ENCODE measurements at places on chromosomes 4 and X.

GRCh38 chr4:151403656-151404055 is 5.3 kb upstream of the FHIP1A start:
- DNase-seq = no peak

DNA sequence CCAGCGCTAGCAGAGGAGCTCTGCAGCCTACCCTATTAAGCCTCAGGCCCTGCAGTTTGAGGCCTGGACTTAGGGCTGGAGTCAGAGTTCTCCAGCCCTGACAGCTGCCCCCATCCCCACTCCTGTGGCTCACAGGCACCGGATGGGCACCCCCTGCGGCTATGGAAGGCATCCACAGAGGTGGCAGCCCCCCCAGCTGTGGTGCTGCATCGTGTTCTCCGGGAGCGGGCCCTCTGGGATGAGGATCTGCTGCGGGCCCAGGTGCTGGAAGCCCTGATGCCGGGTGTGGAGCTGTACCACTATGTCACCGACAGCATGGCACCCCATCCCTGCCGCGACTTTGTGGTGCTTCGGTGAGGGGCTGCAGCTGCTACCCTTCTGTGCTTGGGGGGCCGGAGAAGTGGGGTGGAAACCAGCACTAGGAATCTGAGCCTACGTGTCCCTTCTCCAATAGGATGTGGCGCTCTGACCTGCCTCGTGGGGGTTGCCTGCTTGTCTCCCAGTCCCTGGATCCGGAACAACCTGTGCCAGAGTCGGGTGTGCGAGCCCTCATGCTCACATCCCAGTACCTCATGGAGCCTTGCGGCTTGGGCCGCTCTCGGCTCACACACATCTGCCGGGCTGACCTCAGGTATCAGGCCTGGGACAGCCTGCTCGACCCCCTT is 76.2 kb downstream of the STARD8 start:
- DNase-seq = no peak

GRCh38 chrX:128106630-128107029 is 54.4 kb upstream of the ACTRT1 start:
- peak; percentile 5 for DNase-seq

DNA sequence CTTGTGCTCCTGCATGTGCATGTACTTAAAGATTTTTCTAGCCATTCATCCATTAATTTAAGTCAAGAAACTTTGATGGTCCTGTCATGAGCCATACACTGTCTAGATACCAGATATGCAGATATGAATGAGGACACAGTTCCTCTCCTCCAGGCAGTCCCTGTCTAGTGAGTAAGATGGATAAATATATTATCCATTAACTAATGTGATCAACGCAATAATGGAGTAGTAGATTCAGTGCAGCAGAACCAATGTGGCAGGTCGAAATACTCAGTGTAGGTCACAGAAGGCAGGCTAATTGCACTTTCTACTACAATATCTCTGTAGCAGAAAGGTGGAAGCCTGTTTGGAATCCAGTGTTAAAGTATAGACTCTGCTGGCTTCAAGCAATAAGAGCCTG is 112.5 kb downstream of the PCDH7 start:
- peak; percentile 23 for DNase-seq

GRCh38 chrX:39247536-39247935 is 446.3 kb downstream of the MID1IP1 start:
- DNase-seq = no peak

DNA sequence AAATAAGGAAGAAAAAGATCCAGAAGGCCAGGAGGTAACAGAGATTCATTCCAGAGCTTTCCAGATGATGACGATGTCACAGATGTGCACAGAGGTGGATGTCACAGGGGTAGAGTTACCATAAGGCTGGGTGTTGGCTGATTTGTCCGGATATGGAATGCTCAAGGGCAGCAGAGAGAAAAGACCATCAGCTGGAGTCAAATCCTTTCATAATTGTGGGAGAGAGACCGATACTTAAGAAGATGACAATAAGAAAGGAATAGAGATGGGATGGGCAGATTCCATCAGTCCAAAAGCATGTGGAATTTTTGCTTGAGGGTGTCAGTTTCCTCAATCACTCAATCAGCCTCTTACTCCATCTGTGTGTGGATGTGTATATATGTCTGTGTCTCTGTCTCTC is 150.4 kb downstream of the CENPC start:
- no peak for DNase-seq

GRCh38 chr4:39614487-39615162 is 24.0 kb downstream of the SMIM14 start:
- no peak for DNase-seq

DNA sequence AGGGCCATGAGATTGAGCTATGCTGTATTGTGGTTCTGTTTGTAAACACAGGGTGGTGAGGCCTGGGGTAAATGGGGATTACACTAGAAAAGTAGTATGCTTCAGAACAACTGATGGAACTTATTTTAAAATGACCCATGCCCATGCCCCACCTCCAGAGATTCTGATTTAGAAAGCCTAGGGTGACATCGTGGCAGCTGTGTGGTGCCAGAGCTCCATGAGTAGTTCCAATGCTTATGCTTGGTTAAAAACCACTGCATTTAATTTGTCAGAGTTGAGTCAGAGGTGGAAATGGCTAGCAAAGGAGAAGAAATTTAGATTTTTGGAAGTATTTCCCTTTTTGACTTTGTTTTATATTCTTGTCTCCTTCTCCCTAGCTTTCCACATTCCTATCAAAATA is 63.4 kb upstream of the PDE5A start:
- no peak for DNase-seq

- peak; percentile 61 for DNase-seq
These were observed 3.3 kb upstream of the NKX3-2 start for GRCh38 chr4:13547485-13548041.

GRCh38 chr4:4981427-4981826 is 37.8 kb downstream of the CYTL1 start:
- DNase-seq = no peak

DNA sequence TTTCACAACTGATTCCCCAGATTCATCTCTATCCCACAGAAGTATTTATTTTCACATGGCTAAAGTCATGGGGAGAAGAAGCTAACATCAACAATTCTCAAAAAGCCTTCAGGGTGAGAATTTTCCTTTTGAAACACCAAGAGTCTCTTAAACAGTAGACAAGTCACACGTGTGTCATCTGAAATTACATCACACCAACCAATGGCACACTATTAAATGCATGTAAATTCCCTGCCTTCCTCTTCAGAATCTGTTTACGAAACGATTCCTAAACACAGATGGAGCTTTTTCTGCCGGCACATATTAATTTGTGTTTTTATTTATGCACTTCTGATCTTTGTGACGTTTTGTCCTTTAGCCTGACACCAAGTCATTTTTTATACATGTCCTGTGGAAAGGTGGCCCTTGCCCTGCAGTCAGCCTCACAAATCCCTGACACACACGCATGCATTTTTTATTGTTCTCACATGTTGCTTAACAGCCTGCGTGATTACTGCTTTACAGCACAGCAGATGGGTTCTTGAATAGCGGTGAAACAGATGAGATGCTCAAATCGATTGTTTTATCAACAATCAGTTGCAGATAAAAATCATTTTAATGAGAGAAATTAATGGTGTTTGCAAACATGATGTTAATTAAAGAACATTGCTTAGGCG is 735.9 kb upstream of the TENM3 start:
- peak; percentile 86 for DNase-seq

DNA sequence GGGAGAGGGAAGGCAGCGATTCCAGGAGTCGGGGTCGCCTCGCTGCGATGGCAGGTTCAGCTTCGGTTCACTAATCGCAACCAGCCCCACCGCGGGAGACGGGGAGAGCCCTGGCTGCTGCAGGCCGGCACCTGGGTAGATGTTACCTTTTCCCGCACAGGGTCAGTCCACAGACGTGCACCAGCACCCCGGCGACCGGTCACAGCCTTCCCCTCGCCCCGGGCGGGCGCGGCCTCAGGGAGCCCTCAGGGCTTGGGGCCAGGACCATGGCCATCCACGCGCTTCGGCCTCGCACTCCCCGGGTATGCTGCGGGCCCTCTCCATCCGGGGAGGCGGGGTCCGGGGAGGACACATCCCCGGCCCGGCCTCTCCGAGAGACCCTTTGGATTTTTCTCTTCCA is 26.1 kb upstream of the EXOC1L start:
- peak; percentile 19 for DNase-seq

- DNase-seq = no peak
These were observed 160.0 kb upstream of the NHS start for GRCh38 chrX:17214962-17215361.

- no peak for DNase-seq
These were observed 21.1 kb downstream of the AMER1 start for GRCh38 chrX:64184396-64184795.

GRCh38 chrX:119093991-119094735 is 21.4 kb downstream of the CT47C1 start:
- DNase-seq = no peak

GRCh38 chrX:121823406-121823805 is 776.0 kb downstream of the GLUD2 start:
- no peak for DNase-seq

- peak; percentile 69 for DNase-seq
These were observed 82.5 kb downstream of the GATB start for GRCh38 chr4:151678048-151678872.

- no peak for DNase-seq
These were observed 5.4 kb upstream of the PF4V1 start for GRCh38 chr4:73847526-73848182.

DNA sequence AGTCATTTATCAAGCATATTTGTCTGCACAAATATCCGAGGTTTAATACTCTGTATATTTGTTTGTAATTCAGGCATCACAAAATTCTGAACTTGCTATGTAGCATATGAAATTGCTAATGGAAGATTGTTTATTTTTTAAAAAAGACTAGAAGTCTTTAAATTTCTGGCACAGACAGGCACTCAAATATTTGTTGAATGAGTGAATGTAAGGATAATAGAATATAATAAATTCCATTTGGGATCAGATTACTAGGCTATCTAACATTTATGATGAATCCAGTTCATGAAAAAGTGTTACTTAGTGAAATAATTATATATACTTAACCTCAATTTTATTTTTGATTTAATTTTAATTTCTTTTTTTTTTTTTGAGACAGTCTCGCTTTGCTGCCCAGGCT is 30.4 kb upstream of the TEC start:
- no peak for DNase-seq

GRCh38 chr4:55411621-55412020 is 15.9 kb downstream of the TMEM165 start:
- DNase-seq = no peak

GRCh38 chrX:34586936-34587335 is 70.1 kb downstream of the TMEM47 start:
- DNase-seq = no peak

- no peak for DNase-seq
These were observed 170.6 kb downstream of the MSN start for GRCh38 chrX:65837875-65838549.

DNA sequence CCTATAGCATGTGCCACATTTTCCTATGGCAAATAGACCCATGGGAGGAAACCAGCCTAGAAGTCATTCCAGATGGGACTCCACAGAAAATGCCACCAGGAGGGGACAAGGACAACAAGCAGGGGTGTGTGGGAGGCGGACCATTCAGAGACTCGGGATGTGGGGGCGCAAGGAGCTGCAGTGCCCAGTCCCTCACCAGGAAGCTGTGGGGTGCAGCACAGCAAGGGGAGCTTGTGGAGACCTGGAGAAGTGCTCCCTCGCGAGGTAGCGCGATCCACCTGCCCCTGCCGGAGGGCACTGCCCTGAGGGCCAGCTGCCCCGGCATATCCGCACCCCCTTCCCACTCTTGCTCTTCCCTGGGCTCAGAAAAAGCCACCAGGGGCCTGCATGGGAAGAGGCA is 45.5 kb upstream of the C4orf50 start:
- DNase-seq = no peak

GRCh38 chrX:50707405-50707804 is 106.6 kb downstream of the SHROOM4 start:
- DNase-seq = peak; percentile 44

GRCh38 chrX:63755892-63756291 is 29.1 kb downstream of the ARHGEF9 start:
- no peak for DNase-seq
